Activated CD4-positive, CD25-positive, alpha-beta regulatory T cell treated with anti-CD3 and anti-CD28 coated beads, Interleukin-2, amount 50 U/mL, for 24 hours (primary cell): ENCODE measurements at places on chromosomes 6 and 20.

DNA sequence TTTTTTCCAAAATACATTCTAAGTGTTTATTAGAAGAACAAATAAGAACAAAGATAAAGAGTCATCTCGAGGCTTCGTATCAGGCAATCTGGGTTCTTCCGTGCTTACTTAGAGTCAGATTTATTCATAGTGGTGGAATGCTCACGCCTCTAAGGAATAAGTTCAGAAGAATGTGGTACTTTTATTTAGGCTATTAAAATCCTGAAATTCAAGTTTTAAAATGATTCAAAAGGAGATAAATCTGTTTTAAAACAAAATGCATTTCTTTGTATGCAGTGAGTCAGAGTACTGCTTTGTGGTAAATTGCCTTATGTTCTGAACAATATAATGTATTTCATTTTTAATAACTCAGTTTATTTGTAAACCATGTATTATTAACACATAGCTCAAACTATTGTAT is 89.1 kb downstream of the FUT9 start:
- ATAC-seq, result no peak

- ATAC-seq, result peak; percentile 6
Observed at GRCh38 chr20:32536851-32537656, 48.1 kb downstream of the NOL4L start.

GRCh38 chr20:22579119-22579427 is 5.3 kb downstream of the FOXA2 start:
- ATAC-seq, result no peak

DNA sequence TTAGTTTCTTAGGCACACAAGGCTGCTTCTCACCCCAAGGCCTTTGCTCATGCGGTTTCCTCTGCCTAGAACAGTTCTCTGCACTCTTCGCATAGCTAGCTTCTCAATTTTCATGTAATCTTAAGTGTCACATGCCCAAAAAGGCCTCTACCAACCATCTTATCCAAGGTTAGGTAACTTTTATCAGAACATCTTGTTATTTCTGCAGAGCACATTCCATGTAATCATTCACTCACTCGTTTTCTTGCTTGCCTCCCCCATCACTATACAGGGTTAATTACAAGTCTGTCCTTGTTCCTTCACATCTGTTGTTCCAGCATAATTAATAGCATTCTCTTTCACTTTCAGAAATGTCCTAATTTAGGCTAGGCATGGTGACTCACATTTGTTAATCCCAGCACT is 53.8 kb downstream of the NCOA6 start:
- ATAC-seq, result no peak

GRCh38 chr20:45944965-45945677 is 10.6 kb downstream of the PCIF1 start:
- ATAC-seq, result no peak

GRCh38 chr20:34747479-34747878 is 43.3 kb downstream of the TP53INP2 start:
- no peak for ATAC-seq
